ENCODE measurements at places on chromosomes 4 and X. TPM values are rescaled to one million over a fixed set of nuclear protein-coding genes. Genes with fewer than 3 reads are reported as not detected.

Gene FGFBP2
- 9.0 TPM for total RNA-seq

Gene TCEAL7
- not detected for total RNA-seq

- H3K27ac ChIP-seq: no peak overlapping the region
- H3K36me3 ChIP-seq: no peaks in the 10 kb centered on the region
- H3K4me3 ChIP-seq: no peak overlapping the region
These were observed 567.4 kb upstream of the GALNT7 start for GRCh38 chr4:172601195-172601594.

DNA sequence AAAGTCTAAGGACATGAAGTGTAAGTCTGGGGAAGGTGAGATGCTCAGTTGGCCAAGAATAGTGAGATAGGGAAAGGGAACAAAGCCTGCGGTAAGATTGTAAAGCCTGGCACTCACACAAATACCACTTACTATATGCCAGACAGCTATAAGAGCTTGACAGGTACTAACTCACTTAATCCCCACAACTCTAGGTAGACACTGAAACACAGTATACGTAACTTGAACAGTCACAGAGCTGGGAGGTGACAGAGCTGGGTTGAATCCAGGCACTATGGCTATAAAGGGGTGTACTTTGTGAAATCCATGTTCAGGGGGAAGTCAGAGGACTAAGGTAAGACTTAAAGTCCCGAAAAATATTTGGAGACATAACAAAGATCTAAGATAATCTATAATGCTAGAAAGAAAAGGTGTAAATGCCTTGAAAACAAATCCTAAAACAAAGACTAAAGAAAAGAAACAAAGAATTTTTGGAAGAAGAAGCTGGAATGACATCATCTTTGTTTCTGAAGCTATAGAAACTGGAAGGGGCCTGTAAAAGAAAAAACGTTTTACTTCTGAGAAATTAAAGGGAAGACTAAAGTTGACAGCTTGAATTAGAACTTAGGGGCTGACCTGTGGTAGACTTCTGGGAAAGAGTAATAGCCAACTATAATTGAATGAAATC lies 172.5 kb downstream of the PPP3CA start:
- no peak for DNase-seq
- no peak overlapping the region for H3K4me3 ChIP-seq
- H3K27ac ChIP-seq: no peak overlapping the region
- H3K36me3 ChIP-seq: peaks cover 9% of the 10 kb centered on the region

- H3K27ac ChIP-seq: no peak overlapping the region
- H3K4me1 ChIP-seq: peaks cover 24% of the 10 kb centered on the region
- DNase-seq: no peak
- H3K27me3 ChIP-seq: peaks cover 32% of the 10 kb centered on the region
These were observed 102.4 kb upstream of the MAML3 start for GRCh38 chr4:140256335-140256734.

DNA sequence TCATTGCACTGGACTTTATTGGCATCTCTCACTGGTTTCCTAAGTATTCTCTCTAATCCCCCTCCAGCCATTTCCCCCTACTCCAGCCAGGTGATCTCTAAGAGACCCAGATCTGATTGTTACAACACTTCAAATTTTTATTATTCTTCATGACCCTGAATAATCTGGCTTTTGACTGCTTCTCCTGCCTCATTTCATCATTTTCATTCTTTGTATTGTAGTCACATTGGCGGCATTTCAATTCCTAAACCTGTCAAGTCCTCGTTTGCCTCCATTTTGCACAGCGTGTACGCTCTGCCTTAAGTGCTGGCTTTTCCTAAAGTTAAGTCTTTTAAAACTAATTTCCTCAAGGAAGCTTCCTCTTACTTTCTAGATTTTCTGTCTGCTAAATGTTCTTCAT lies 31.6 kb downstream of the UBE2K start:
- H3K27ac ChIP-seq: no peak overlapping the region
- no peak overlapping the region for H3K4me3 ChIP-seq
- H3K36me3 ChIP-seq: peaks cover 13% of the 10 kb centered on the region
- peaks cover 18% of the 10 kb centered on the region for H3K4me1 ChIP-seq
- no peaks in the 10 kb centered on the region for H3K27me3 ChIP-seq

- H3K4me1 ChIP-seq: no peaks in the 10 kb centered on the region
- peaks cover 8% of the 10 kb centered on the region for H3K27me3 ChIP-seq
- H3K36me3 ChIP-seq: no peaks in the 10 kb centered on the region
These were observed 134.9 kb upstream of the LEF1 start for GRCh38 chr4:108303488-108304177.

All from activated CD8-positive, alpha-beta memory T cell treated with anti-CD3 and anti-CD28 coated beads, Interleukin-2, amount 10 ng/mL, durations not matched to agents 7 days and 5 days (primary cell).